ENCODE measurements at places on chromosomes 1 and 21. TPM values are rescaled to one million over a fixed set of nuclear protein-coding genes. Genes with fewer than 3 reads are reported as not detected.

Gene LMX1A
- polyA plus RNA-seq: not detected

Gene DMRTA2
- polyA plus RNA-seq: not detected

Gene OR2T35
- polyA plus RNA-seq: not detected

Gene PPIAL4G
- polyA plus RNA-seq: 0.05 TPM

Gene DNASE2B
- polyA plus RNA-seq: not detected

DNA sequence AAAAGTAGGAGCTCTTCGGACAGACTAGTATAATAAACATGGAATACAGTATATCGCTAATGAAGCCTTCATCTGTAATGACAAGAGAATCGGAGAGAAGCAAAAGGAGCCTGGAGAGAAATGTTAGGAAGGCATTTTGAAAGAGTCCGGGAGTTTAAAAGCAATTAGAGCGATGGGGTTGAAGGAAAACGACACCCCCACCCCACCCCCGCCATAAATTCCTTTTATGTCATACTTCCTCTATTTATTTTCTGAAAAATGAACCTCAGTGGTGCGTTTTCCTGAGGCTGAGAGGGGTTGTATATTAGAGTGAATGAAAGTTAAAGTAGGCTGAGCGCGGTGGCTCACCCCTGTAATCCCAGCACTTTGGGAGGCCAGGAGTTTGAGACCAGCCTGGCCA lies 635 bp upstream of the APH1A start:
- no peak for DNase-seq

DNA sequence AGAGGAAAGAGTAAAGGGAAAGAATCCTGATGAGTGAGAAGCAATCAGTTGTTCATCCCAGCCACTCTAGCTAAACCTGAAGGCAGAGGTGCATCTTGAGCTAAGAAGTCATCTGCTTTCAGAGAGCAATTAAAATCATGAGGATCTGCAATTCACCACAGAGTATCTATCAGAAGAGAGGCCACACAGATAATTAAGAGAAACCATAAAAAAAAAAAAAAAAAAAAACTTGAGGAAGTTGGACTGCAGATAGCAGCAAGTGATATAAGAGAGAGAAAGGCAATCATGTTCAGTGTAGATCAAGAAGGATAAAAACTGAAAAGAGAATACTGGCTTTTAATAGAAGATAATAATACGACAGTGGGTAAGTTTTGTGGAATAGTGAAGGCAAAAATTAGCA lies 17.7 kb downstream of the FOXJ3 start:
- no peak for DNase-seq

GRCh38 chr1:46489638-46490405 lies at the start of gene DMBX1:
Gene DMBX1, plus strand, starts transcription at chr1:46489836. Its CDS starts 17,175 bp downstream, at chr1:46507011.
- DNase-seq: no peak

GRCh38 chr1:49098866-49099265 lies 322.2 kb upstream of the BEND5 start:
- DNase-seq: no peak

DNA sequence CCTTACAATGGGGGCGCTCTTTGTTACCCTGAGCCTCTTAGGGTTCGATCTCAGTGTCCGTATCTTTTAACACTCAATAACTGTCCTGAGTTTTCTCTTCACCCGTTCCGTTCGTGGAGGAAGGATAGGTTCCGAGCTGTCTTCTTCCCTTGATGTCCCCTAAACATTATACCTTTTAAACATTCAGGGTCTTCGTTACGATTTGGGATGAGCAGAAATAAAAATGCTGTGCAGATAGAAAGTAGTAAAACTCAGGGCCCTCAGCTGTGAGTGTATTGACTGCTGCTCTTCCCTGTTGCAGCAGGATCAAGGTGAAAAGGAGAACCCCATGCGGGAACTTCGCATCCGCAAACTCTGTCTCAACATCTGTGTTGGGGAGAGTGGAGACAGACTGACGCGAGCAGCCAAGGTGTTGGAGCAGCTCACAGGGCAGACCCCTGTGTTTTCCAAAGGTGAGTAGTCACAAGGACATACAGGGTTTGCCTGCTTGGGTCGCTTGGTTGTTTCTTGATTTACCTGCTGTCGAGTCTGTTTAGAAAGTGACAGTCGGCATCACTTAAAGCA lies 784 bp downstream of the RPL11 start:
- no peak for DNase-seq
